KBM-7 (cell line): ENCODE measurements at places on chromosomes 5 and 9.

GRCh38 chr5:32865475-32865874, 154.4 kb downstream of the NPR3 start:
- no peak for DNase-seq

DNA sequence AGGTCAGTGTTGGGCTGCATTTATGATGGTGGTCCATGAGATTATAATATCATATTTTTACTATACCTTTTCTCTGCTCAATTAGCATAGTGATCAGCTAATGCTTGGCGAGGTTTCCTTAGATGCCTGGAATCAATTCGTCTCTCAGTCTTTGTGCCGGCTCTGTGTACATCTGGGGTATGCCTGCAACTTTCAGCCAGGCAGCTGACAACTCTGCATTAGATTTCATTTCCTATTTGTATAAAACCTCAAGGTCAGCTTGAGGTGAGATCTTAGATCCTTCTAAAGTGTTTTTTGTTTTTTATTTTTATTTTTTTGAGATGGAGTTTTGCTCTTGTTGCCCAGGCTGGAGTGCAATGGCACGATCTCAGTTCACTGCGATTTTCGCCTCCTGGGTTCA, 86.8 kb downstream of the MELK start:
- DNase-seq: no peak

DNA sequence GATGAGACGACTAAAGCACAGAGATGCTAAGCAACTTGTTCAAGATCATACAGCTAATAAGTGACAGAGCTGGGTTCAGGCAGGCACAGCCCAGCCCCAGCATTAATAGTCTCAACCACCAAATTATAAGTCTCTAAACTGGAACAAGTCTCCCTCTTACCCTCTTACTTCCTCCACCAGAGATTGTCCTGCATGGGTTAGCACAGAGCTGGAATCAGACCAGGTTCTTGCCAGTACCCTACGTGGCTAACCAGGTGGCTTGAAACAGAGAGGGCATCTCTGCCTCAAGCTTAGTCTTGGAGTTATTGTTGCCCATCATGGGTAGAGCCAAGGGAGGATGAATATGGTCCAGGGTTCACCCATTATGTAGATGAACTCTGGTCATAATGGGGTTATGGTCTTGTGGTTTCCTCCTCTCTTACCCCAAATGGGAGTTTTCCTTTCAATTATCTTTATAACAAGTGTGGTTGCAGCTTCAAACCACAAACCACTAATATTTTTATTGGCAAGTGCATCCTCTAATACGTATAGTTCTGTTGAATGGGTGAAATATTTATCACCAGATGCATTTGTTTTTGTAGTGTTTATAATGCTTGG, 8.3 kb upstream of the XPA start:
- DNase-seq: peak; percentile 43

DNA sequence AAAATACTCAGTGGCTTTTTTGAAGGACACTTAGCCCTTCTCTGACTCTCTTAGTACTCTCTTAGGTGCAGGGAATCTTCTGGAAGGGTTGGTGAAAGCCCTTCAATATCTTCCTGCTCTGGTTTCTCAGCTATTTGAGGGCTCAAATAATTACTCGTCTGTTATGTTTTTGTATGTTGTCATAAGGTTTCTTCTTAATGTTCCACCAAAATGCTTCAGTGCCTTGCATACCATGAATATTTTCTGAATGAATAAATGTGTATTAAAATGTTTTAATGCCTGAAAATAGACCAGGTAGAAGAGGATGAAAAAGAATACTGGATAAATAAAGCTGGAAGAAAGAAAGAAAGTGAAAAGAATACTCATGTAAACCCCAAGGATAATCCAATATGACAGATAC, 124.3 kb downstream of the STK32A start:
- no peak for DNase-seq

GRCh38 chr9:127077644-127077946, 44.8 kb downstream of the ANGPTL2 start:
- DNase-seq: no peak

- DNase-seq: no peak
These were observed 83.8 kb upstream of the GNA14 start for GRCh38 chr9:77731930-77732329.

DNA sequence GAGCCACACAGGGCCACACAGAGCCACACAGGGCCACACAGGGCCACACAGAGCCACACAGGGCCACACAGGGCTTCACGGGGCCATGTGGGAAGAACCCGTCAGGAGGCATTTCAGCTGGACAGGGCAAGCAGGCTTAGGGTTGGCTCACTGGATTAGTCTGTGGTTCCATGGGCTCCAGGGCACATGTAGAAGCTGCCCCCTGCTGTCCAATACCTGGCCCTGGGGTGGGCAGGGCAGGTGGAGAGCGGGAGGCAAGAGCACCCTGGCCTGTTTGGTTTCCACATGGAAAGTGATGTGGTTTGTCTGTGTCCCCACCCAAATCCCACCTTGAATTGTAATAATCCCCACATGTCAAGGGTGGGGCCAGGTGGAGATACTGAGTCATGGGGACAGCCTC, 16.4 kb upstream of the LPCAT1 start:
- no peak for DNase-seq

GRCh38 chr5:180340856-180341255, 12.3 kb downstream of the GFPT2 start:
- no peak for DNase-seq

DNA sequence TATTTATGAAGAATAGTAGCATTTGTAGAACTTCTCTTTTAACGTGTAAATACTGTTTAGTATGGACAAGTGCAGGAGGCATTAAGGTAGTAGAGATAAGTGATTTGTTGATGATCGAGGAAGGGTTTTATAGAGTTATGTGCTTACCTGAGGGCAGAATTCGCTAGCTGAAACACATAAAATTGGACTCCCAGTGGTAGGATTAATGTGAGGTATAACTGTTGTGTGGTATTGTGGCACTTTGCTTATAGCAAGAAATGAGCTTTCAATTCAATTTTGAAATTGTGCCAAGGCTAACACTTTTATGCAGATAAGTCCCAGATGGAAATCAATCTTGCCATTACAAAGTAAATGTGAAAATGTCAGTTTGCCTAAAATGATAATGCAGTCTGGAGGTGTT, 1.2 kb downstream of the AP3S1 start:
- DNase-seq: no peak

DNA sequence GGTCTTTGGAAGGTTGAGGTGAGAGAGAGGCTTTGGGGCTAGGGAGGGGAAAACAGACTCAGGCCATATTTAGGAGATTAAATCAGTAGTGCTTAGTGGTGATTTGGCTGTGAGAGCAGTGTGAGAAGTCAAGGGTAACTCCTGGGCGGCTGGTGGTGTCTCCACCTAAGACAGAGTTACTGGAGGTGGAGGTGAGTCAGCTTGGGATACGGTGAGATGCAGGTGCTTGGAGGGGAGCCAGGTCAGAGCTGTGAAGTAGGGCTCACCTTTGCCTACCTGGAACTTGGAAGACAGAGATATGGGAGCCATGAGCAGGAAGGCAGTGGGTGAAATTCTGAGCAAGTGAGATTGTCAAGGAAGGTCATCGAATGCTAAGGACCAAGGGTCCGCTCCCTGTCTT, 24.5 kb downstream of the RGS3 start:
- DNase-seq: no peak

DNA sequence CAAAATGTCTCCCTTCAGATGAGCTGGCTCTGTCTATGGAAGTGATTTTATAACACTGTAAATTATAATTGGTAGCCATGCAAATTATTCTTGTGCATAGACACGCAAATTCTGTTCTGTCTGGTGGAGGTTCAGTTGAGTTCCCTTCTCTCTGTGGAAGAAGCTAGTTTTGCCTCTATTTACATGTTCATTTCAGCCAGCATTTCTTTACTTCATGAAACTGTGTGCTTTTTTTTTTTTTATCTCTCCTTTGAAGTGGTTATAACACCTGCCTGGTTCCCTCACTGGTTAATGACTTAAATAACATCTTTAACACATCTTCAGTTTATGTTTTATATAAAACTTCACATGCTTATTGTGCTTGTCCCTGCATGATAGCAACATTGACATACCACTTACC, 149.4 kb upstream of the FBXL7 start:
- no peak for DNase-seq

- no peak for DNase-seq
These were observed 828.4 kb downstream of the TLR4 start for GRCh38 chr9:118532592-118532991.

- peak; percentile 71 for DNase-seq
These were observed 262.4 kb downstream of the GRIA1 start for GRCh38 chr5:153752890-153753289.

- DNase-seq: peak; percentile 27
These were observed 4.2 kb downstream of the SIL1 start for GRCh38 chr5:139193928-139194327.

GRCh38 chr9:118693645-118694044, 675.6 kb downstream of the BRINP1 start:
- no peak for DNase-seq

DNA sequence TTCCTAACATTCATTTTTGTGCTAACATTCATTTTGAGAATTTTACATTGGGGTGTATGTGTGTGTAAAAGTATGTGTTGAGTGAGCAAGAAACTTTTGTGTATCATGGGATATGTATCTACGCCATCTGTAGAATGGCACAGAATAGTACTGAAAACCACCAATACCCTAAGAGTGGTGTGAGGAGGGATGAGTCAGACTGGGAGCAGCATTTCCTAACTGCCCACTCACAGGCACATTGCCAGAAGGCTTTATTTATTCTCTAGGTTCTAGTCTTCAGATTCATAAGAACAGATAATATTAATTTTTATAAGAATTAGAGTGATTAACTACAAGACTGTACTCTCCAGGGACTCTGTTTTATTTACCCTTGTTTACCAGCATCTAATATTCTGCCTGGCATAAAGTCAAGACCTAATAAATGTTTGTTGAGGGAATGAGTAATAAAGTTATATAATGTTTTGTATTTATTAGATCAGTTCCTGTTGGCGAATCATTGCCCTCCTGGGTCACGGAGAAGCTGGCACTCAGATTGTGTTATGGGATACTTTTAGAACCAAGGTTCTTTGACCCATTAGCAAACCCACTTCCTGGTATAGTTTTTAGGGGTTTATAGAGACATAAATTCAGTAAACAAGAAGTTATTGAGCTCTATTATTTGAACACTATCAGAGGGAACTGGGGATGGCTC, 159.1 kb upstream of the PPP2R2B start:
- no peak for DNase-seq

DNA sequence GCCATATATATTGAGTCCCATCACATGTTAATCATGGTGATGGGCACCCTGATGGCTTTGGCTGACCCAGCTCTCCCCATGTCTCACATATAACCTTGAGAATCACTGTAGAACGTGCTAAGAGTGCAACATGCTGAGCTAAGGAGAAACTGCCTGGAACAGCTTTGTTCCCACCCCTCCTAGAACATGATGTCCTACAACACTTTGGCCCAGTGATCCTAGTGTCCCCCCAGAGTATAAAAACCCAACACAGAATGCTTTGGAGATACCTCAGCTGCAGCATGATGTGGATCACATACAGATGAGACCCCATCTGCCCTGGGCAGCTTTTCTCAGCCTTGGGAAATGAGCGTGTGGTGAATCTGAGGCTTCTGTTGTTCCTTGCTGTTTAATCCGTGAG, 343.5 kb downstream of the NFIB start:
- no peak for DNase-seq

GRCh38 chr5:146041180-146041789, 64.1 kb downstream of the PLAC8L1 start:
- DNase-seq: peak; percentile 29

DNA sequence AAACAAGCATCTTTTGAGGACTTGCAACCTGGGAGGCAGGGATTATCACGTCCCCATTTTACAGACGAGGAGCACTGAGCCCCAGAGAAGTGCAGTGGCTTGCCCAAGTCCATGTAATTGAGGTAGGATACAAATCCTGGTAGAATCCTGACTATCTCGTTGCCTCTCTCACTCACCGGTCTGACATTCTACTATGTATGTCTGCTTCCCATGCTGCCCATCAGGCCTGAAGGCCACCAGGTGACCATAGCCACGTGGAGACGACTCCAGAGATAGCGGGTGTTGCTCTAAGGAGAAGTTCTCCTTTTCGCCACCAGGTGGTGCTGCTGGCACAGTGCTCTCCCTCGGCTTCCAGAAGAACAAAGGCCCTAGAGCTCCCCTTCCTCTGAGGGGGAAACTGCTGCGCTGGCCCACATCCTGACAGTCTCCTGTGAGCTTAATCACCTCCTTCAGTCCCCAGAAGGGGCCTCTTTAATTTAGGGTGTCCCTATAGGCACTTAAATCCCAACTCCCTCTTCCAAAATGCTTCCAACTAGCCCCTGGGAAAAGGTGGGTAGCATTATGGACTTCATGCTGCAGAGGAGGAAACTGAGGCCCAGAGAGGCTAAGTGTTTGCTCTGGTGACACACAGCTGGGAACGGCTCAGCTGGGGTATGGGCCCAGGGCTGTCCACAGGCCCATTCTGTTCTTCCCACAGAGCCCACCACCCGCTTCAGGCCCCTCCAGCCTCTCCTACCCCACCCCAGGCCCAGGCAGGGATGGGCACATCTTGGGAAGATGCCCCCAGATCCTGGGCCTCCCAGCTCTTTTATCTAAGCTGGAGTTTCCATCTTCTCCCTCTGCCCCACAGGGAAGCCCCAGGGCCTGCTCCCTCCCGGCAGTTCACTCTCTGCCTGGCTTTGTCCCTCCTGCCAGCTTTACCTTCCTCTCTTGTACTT, 6.4 kb downstream of the SLC34A1 start:
- peak; percentile 93 for DNase-seq

- no peak for DNase-seq
These were observed 21.8 kb downstream of the SLIT3 start for GRCh38 chr5:169279125-169279524.

DNA sequence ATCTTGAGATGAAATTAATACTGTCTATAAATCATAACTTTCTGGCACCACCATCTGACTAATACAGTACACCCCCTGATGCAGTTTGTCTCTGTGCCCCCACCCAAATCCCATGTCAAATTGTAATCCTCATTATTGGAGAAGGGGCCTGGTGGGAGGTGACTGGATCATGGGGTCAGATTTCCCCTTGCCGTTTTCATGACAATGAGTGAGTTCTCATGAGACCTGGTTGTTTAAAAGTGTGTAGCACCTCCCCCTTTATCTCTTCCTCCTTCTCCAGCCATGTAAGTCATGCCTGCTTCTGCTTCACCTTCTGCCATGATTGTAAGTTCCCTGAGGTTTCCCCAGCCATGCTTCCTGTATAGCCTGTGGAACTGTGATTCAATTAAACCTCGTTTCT, 78.7 kb upstream of the CDH6 start:
- DNase-seq: no peak

DNA sequence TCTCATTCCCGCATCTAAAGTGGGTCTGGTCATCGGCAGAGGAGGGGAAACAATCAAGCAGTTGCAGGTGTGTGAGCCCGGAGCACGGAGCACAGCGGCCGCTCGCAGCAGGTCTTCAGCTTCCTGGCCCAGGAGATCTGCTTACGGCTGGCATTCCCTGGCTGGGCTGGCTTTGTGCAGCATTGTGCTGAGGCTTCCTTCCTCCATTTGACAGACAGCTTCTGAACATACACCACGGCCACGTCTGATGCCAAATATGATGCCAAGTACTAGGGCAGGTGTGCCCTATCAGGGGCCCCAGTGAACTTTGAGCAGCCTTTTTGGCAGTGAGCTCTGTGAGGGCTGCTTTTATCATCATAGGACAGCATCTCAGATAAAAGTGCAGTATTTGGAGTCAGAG, 37.1 kb downstream of the FUBP3 start:
- no peak for DNase-seq
